Testis (tissue), 5 donors: ENCODE measurements at places on chromosomes 1 and 21.

DNA sequence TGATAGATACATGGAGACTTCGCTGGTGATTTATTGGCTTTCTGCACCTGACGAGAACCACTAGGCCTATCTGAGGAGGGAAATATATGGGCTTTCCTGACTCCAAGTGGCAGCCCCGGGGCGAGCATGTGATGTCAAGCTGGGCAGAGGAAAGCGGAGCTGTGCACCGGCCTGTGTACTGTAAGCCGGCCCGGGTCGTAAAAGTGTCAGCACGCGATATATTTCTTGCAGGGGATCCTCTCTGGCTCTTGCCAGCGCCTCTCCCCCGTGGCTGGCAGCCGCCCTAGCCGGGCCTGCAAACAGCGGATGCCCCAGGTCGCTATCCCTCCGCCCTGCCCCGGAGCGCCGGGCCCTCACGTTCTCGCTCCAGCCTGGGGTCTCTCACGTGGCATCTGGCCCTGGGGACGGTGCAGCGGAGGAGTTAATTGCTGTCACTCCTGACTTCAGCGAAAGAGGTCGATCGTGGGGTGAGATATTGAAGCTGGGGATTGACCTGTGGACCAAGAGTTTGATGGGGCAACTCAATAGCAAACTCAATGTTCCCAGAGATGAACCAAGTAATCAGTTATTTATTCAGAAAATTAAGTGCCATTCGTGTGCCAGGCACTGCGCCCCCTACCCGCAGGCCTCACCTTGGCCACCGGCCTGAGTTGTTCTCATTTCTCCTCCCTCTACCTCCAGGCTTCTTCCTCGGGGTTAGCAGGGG is 41.0 kb upstream of the HAO2 start:
- peak; percentile 48 for DNase-seq

DNA sequence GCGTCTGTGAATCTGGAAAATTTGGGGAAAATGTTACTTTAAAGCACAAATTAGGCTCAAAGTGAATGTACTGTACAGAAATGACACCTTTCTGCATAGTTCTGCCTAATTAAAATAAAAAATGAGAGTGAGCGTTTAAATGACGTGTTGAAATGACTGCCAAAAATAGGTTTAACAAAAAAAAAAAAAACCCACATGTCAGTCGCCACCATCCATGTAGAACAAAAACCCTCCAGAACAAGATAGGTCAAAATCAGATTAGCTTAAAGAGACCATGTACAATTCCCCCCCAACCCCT is 745 bp downstream of the PARP1 start:
- no peak for DNase-seq

DNA sequence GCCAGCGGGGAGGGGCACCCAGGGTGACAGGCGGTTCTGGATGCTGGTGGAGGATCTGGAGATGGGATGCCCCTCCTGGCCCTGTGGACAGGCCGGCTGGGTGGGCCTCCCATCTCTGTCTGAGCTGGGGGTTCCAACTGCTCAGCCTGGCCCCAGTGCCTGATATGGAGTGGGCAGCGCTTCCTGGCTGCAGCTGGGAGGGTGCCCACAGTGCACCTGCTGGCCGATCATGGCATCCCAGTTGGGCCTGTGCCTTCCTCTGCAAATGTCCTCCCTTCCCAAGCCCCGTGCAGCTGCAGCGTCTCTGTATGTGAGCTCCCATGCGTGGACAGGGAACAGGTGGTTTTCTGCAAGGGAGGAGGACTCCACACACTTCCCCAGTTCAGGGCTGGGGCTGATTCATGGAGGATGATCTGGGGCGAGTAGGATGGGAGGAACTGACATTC is 2.1 kb downstream of the PFKL start:
- DNase-seq: no peak

GRCh38 chr1:241560146-241560848 is 28.1 kb downstream of the KMO start:
- no peak for DNase-seq

DNA sequence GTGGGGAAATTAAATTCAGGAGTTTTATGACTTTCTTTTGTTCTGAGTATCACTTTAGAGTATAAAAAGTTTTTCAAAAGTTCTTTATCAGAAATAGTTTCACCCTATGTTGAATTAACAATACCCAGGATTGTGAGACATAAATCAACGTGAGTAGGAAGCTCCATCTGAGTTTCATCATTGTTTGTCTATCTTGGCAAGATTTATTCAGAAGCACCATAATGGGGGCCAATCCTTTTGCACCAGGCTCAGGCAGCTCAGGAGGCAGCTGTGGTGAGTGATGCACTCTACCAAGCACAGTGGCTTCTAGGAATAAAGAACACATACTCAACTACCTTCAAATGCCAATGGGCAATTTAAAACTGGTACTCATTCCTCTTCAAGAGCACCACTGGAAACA is 12.0 kb downstream of the CREG1 start:
- DNase-seq: no peak

GRCh38 chr21:33708874-33709273 is 66.6 kb downstream of the ITSN1 start:
- no peak for DNase-seq

DNA sequence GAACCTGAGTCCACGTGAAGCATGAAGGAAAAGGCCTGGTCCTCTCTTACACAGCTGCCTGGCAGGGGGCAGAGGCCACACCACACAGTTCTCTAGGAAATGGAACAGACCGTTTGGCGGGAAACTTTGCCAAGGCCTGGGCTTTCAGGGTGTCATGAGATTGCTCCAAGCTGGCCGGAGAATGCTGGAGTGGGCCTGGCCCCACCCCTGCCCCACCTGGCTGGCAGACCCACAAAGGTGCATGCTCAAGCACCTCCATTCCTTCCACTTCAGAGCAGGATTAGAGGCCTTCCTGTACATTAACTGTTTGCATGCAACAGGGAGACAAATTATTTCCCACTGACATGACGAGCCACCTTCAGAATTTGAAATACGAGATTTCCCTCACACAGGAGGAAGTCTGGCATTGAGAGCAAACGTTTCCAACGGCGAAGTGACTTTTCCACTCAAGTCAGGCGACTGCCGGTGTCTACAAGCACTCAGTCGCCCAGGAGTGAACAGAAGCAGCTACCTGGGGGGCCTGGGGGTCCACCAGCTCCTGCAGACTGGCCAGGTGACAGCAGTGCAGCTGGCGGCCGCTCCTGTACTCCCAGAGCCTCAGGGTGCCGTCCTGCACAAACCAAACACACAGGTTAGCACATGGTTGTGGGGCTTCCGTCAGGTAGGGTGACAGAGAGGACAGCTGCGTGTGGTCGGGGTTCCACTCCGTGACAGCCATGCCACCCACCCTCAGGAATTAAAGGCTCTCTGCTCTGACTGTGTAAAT is 24.0 kb downstream of the WDR4 start:
- no peak for DNase-seq

GRCh38 chr1:204398197-204399125 is 13.2 kb downstream of the PPP1R15B start:
- DNase-seq: peak; percentile 60

- DNase-seq: peak; percentile 20
Observed at GRCh38 chr1:204711947-204712701, 26.6 kb upstream of the LRRN2 start.

- no peak for DNase-seq
Observed at GRCh38 chr21:39610703-39611102, 2.0 kb upstream of the B3GALT5 start.

- DNase-seq: no peak
Observed at GRCh38 chr1:111184663-111185062, 15.8 kb downstream of the DENND2D start.

DNA sequence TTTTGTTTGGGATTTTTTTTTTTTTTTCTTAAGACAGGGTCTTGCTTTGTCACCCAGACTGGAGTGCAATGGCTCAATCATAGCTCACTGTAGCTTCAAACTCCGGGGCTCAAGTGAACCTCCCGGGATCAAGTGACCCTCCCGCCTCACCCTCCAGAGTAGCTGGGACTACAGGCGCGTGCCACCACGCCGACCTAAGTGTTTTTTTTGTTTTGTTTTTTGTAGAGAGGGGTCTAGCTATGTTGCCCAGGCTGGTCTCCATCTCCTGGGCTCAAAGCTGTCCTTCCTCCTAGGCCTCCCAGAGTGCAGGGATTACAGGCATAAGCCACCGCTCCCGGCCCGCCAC is 776 bp downstream of the HLCS start:
- DNase-seq: no peak

- no peak for DNase-seq
Observed at GRCh38 chr1:212640223-212640878, 31.8 kb downstream of the ATF3 start.

GRCh38 chr1:62327360-62328055 is 8.3 kb upstream of the KANK4 start:
- DNase-seq: no peak

DNA sequence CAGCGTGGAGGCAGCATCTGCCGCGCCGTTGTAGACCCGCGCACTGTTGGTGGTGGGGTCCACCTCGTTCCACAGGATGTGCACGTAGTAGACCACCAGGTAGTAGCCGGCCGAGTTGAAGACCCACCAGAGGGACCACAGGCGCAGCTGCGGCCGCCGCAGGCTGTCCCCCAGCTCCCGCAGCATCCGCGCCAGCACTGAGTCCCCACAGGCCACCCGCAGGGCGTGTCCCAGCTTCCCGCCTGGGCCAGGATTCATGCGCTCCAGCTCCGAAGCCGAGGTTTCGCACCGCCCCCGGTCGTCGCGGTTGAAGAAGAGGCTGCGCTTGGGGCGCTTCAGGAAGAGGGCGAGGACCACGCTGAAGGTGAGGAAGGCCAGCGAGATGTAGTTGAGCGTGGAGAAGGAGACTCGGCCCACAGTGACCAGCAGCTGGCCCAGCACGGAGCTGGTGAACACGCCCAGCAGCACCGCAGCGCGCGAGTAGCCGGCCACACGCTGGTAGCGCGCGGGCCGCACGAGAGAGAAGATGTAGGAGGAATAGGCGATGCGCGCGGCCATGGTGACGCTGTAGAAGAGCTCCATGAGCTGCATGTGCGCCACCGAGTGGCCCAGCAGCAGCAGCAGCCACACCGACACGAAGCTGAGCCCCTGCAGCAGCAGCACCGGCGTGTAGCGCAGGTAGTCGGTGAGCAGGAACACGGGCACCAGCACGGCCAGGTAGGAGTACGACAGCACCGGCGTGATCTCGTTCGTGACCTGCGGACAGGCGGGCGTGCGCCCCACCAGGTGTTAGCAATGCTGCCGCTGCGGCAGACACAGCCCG is 10.6 kb downstream of the SLC19A1 start:
- no peak for DNase-seq

GRCh38 chr1:17546946-17547670 is 7.6 kb downstream of the ARHGEF10L start:
- DNase-seq: no peak

- no peak for DNase-seq
Observed at GRCh38 chr1:65103807-65104206, 44.2 kb upstream of the AK4 start.

DNA sequence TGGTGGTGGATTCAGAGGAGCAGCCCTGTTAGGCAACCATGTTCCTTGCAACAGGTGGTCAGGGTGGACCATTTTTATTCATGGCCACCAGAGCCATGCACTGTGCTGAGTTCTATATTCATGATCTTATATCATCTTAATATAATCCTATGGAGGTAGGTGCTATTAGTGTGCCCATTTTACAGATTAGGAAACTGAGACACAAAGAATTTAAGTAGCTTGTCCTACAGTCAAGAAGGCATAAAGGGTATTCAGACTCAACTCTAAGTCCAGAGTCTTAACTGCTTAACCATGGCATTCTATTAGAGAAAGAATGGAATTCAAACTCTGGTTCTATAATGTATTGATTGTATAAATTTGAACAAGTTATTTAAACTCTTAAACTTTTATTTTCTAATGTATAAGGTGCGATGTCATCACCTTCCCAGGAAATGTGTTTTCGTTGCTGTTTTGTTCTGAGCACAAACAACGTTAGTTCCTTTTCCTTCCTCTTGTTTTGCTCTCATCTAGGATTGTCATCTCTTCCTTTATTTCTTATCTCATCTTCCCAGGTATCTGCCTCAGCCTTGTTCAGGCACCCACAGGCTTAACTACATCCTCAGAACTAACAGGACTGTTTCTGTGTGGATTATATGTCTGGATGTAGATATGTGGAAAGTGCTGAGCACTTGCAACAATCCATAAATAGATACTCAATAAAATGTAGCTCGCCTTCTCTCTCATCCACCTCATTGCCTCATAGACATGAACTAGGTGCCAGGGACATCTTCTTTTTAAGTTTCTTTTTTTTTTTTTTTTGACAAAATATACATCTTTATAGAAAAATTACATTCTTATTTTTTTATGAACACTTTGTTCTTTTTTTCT is 207.1 kb downstream of the NFIA start:
- no peak for DNase-seq

- DNase-seq: no peak
Observed at GRCh38 chr1:244199902-244200301, 148.8 kb downstream of the ZBTB18 start.

DNA sequence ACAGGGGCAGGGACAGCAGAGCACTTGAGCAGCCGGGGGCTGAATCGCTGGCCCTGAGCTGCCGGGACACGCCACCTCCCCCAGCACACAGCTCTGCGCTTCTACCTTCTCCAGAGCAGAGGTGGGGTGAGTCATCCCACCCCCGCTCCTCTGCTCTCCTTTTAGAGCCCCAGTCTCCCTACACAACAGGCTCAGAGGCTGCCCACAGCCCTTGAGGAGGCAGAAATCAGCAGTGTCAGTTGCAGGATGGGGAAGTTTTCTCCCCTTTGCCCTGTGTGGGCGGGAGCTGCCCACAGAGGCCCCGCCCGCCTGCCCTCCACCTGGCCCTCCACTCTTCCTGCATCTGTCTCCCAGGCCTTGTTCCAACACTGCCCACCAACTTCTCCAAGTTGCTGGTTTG is 94.6 kb downstream of the STUM start:
- DNase-seq: no peak

- DNase-seq: no peak
Observed at GRCh38 chr1:241086686-241087085, 270.3 kb downstream of the RGS7 start.

DNA sequence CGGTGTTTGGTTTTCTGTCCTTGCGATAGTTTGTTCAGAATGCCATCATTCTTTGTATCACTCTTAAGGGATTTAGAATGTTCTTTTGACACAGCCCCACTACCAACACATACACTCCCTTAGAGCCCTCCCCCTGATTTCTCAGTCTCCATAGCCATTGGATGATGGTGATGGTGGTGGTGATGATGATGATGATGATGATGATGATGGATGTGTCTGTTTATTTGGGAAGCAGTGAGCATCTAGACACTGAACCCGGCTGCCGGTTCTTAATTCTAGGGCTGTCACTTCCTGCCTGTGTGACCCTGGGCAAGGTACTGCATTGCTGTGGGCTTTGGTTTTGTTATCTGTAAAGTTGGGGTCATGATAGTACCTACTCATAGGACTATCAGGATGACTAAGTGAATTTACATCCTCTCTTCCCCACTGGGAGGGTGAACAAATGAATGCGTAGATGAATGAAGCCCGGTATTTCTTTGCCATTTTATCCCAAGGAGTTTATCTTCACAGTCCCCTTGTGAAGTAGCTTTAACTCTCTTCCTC is 100.7 kb downstream of the HUNK start:
- no peak for DNase-seq

DNA sequence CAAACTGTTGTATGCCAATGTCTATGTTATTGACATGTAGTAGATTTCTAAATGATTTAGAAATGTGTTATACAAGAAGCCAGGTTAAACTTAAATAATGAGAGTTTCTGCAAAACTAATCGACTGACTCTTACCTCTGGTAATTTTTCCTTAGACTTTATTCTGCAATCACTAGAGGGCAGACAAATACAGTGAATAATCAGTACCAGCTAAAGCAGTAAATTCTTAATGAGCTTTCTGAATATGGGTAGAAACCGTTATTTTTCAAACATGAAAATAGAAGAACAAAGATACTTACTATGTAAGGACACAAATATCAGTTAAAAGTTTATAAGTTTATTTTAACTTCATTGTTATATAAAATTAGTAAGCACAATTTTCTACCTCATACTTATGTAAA is 97.9 kb upstream of the RGS1 start:
- no peak for DNase-seq
